AG04449 (cell line): ENCODE measurements at places on chromosomes 12 and 14.
A peak's percentile ranks its signal among the peaks of the same experiment; 100 is the strongest.

DNA sequence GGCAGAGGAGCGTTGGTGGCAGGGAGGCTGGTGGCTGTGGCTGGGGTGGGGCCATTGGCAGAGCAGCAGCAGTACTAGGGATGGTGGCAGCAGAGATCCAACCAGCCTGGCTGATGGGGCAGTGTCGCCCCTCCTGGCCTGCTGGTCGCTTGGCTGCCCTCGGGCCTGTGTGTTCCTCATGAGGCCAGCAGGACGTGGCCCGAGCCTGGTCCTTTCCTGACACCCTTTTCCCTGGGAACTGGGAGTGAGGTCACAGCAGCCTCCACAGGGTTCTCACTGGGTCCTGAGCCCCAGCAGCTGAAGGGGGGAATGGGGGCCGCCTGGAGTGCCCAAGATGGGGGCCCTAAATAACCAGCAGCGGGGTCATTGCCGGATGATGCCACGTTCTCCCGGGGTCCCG, 46.1 kb downstream of the KIF26A start:
- DNase-seq = no peak

- DNase-seq = no peak
Observed at GRCh38 chr12:53223389-53224060, 8.5 kb downstream of the RARG start.

DNA sequence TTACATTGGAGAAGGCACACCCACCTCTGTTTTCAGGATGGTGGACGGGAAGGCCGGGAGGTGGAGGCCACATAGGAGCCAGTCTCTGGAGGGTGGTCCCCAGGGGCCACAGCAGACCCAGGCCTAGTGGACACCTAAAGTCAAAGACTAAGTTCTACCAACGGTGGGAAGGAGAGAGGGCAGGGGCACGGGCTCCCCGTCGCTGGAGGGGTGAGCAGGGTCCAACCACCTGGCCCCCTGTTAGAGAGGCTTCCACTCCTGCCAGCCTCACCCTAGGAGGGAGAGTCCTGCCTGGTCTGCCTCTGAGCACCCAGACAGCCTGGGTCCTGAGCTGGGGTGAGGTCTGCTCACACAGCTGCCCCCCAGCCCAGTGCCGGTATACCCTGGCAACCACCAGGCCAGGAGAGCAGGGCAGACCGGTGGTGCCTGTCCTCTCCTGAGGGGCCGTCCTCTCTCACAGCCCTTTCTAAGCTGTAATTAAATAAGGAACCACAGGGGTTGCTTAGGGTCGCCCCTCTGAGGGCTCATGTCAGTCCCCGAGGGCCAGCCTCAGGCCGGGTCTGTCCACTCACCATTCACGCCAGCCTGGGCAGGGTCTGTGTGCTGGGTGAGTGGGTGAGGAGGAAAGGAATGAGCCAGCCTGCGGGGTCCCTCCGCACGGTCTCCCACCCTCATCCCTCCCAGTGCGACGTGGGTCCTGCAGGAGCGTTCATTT, 2.3 kb downstream of the INF2 start:
- DNase-seq = no peak

- no peak for DNase-seq
Observed at GRCh38 chr12:66674495-66675122, 4.3 kb downstream of the GRIP1 start.

GRCh38 chr12:67220065-67220464, 49.1 kb upstream of the CAND1 start:
- DNase-seq = no peak

DNA sequence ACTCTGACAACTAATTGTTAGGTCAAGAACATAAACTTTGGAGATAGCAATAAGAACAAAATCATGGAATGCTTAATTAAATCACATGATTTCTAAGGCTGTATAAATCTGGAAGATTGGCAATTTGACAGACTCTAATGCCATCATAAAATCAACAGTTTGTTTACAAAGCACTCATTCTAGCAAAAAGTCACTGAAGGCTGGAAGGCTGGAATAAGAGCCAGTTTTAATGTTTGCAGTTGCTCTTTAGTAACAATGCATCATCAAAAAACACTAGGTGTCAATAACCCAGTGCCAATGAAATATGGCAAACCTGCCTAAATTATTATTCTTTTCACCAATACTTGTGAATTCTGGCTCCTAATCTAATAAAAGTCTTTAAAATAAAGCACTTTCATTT, 65.0 kb downstream of the NUMB start:
- DNase-seq = no peak

- DNase-seq = no peak
Observed at GRCh38 chr14:72178517-72178916, 246.3 kb downstream of the RGS6 start.

DNA sequence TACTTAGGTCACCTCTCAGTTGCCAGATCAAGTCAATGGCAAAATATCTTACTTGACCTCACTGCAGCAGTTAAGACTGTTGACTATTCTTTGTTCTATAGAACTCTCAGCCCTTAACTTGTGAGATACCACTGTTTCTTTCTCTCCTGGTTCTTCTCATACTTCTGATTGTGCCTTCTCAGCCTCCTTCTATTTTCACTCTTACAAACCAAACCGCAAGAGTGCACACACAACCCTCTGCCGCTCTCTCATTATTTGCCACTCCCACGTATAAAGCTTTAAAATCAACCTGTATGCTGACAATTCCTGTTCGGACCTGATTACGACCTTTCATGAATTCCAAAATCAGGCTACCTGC, 4.5 kb downstream of the E2F7 start:
- no peak for DNase-seq

GRCh38 chr12:34016361-34016760, 5.9 kb upstream of the ALG10 start:
- no peak for DNase-seq

DNA sequence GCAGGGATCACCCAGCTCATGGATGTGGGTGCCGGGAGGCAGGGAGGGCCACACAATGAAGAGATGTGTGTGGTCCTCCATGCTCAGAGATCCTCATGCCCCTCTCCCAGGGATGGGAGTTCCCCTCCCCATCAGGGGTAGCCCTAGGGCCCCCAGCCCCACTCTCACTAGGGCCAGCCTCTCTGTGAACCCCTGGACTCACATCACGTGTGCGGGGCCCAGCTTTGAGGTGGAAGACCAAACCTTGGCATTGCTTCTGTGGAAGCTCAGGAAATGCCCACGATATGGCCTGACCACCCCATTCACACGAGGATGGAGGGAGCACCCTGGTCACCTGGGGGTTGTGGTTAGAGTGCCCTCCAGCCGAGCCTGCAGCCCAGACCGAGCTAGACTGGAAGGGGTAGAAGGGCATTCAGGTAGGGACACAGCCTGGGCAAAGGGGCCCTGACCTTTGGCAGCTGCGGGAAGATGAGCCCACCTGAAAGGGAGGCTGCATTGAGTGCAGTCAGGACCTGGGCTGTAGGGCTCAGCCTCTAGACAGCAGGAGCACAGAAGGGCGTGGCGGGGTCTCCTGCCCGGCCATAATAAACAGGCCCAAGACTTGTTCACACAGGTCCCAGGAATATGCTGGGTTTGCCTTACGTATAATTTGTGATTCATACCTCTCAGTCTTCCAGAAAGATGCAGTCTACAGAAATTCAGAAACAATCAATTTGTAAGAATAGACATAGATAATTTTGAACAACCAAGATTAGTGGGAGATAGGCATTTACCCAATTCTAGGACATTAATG, 34.8 kb upstream of the RCOR1 start:
- no peak for DNase-seq

DNA sequence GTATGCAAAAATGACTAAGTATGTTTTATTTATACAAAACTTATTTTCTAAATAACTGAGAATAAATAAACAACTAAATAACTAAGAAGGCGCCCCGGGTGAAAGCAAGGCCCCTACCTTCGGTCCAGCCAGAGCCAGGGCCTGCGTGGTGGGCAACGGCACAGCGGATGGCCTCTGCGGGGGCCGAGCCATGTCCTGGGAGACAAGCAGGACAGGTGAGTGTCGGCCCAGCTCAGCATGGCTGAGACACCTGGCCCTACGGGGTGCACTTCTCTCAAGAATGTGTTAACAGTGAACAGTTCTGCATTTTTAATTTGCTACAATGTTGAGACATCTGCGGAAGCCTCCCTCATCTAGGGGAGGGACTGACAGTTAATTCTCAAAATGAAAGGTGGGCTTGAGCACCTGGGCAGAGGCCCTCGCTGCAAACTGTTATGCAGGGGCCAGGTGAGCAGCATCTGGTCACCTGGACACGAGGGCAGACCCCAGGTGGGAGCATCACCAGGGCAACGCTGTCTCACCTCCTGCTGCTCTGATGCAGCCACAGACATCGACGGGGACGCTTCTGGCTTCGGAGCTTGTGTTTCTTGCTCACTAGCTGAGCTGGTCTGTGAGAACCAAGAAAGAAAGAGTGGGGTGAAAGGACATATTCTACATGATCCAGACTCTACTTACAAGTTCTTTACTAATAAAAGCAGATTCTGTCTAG, 31.8 kb downstream of the AMN start:
- no peak for DNase-seq

- no peak for DNase-seq
Observed at GRCh38 chr12:7016958-7017571, 1.2 kb downstream of the LPCAT3 start.

DNA sequence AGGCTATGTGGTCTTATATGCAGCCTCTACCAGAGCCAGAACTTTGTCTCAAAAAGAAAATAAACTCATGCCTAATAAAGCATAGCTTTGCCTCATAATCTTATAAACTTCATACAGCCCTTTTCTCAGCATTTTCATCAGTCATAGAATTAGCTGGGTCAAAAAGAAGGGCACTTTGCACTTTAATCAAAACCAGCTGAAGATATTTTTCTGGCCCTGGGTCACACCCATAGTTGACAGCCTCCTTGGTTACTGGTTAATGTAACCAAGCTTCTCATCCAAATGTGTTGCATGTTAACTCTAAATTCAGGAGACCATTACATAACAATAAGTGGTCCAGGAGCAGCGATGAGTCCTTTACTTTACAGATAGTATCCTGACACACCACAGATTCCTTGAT, 558.2 kb downstream of the FLRT2 start:
- DNase-seq = no peak

GRCh38 chr12:15232959-15233358, 11.7 kb upstream of the RERG start:
- DNase-seq = no peak

- peak; percentile 72 for DNase-seq
Observed at GRCh38 chr14:58941629-58942028, 246.8 kb upstream of the DAAM1 start.

DNA sequence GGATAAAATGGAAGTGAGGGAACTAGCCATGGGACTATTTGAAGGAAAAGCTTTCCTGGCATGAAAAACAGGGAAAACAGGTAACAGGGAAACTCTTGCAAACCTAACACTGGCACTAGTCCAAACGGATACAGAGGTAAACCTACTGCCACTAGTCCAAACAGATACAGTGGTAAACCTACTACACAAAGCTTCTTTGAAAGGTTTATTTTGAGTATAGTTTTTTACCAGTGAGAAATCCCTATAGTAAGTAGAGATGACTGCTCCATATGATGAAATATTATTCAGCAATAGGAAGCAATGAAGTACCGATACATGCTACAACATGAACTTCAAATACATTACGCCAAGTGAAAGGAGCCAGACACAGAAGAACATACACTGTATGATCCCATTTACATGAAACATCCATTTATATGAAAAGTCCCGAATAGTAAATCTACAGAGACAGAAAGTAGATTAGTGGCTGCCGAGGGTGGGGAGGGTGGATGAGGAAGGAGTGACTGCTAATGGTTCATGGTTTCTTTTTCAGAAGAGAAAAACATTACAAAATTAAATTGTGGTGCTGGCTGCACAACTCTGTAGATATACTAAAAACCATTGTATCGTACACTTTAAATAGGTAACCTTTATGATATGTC, 25.5 kb downstream of the SPTLC2 start:
- no peak for DNase-seq

DNA sequence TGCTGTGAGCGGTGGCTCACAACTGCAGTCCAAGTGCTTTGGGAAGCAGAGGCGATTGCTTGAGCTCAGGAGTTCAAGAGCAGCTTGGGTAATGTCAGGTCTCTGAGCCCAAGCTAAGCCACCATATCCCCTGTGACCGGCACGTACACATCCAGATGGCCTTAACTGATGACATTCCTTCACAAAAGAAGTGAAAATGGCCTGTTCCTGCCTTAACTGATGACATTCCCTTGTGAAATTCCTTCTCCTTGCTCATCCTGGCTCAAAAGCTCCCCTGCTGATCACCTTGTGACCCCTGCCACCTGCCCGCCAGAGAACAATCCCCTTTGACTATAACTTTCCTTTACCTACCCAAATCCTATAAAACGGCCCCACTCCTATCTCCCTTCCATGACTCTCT, 48.6 kb downstream of the SLC25A47 start:
- no peak for DNase-seq

GRCh38 chr12:4562034-4562657, at the start of gene DYRK4:
Gene DYRK4 (plus strand): TSS chr12:4562208. CDS start chr12:4562246, 38 bp downstream.
- no peak for DNase-seq

DNA sequence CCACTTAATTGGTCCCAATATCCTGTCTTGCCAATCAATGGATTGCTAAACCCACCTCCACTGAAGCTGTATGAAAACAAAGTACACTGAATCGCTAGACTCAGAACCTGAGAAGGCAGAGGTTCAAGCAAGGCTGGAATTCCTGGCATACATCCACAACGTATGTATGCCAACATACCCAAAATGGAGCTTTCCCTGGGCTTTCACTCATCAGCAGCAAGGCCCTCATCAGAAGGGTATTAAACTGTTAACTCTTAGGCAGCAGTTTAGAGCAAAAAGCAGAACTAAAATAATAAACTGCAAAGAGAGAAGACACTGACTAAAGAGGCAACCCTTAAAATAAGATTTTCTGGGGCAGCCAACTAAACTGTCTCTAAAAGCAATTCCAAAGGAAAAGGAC, 13.6 kb downstream of the MED13L start:
- DNase-seq = no peak

DNA sequence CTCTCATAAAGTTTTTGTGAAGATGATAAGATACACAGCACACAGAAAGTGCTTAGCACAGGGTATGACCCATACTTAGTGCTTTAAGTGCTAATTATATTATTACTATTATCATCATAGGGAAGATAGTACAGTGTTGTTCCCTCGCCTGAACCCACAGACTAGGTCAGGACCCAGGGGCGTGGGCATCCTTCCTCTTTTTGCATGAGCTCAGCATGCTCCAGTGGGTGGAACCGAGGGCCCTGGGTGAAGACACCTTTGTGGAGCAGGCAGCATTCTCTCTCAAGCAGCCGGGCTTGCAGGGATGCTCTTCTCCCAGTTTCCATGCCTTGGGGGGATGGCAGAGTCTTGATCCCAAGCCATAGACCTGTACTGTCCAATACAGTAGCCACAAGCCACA, 34.8 kb downstream of the CRACR2A start:
- DNase-seq = no peak

DNA sequence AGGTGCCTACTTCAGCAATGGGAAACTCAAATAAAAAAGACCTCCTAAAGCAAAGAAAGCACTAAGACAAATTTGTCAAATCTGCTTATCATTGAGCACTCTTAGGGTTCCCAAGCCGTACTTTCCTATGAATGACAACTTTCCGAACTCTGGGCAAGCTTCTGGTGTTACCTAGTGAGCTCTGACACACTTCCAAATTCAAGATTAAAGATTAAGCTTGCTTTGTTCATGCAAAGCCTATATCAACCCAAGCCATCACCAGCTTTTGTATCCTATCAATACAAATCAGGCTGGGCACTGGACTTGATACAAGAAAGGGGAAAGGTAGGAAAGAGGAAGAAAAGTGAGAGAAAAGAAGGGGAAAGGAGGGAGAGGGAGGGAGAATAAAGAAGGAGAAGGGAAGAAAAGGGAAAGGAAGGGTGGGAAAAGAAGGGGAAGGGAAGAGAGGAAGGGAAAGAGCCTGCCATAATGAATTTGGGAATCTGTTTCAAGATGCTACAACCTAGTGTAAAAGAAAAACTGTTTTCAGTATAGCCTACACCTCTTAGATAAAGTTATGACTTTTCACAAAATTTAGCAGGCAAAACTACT, 23.8 kb upstream of the FBLN5 start:
- no peak for DNase-seq
